ENCODE measurements at places on chromosomes 3 and 15.

DNA sequence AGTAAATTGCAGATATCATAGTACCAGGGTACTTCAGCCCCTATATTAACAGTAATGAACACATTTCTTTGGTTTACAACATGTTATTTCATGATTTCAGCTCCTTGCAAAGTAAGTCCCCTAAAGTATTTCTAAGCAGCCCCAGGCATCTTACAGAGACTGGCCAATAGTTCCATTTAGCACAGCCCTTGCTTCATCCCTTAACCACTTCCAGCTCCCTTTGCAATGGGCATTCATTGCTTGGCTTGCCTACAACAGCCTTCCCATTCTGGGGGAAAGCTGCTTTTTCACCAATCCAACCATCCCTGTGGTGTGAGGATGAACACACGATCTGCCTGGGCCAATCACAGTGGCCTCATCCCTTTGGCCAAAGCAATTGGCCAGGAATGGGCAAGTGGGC is 67.2 kb upstream of the XCR1 start:
- no peak for DNase-seq

DNA sequence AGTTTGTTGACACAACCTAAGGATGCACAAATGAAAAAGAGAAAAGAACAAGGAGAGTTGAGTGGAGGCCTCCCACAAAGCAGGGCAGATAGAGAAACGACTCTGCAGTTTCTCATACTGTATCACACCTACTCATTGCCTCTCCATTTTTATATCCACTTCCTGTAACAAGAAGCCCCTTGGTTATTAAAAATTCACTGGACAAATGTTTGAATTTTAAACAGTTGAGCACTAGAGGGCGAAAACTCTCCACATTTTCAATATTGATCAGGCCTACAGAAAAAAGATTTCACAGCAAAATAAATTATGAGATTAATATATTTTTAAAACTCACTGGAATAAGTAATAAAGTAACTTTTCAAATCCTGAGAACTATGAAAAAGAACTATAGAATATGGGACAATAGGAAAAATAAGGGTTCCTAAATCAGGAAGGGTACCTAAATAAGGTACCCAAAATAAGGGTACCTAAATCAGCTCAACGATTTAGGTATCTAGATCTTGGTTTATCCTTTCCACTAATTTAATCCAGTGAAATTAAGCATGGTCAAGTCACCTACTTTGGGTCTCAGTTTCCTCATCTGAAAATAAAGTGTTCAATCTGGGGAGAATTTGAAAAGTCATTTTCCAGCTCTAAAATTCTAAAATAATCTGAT is 47.0 kb upstream of the PPIB start:
- DNase-seq, result peak; percentile 49

- DNase-seq, result no peak
Measured at GRCh38 chr3:48278884-48279559, 38.1 kb downstream of the ZNF589 start.

DNA sequence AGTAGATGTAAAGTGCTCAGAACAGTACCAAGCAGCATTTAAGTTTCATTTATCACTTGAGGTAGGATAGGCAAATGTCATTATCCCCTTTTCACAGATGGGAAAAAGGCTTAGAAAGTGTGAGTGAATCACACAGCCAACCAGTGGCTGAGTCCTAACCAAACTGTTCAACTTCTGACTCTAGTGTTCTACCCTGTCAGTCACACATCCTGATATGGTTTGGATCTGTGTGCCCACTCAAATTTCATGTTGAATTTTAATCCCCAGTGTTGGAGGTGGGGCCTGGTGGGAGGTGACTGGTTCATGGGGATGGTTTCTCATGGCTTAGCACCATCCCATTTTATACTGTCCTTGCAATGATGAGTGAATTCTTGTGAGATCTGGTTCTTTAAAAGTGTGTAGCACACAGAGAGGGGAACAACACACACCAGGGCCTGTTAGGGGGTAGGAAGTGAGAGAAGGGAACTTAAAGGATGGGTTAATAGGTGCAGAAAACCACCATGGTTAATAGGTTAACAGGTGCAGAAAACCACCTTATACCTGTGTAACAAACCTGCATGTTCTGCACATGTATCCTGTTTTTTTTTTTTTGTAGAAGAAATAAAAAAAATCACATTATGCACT is 304.7 kb downstream of the SUCLG2 start:
- peak; percentile 67 for DNase-seq

- peak; percentile 81 for DNase-seq
Measured at GRCh38 chr15:66711862-66712261, 9.8 kb downstream of the SMAD6 start.

- peak; percentile 52 for DNase-seq
Measured at GRCh38 chr3:25856902-25857518, 67.1 kb downstream of the OXSM start.

All from astrocyte of the hippocampus (primary cell).